Psoas muscle (tissue), 8 donors: ENCODE measurements at places on chromosomes 13 and 19.
A peak's percentile ranks its signal among the peaks of the same experiment; 100 is the strongest.

GRCh38 chr19:32566246-32566830 lies 14.7 kb upstream of the PDCD5 start:
- DNase-seq, result no peak

DNA sequence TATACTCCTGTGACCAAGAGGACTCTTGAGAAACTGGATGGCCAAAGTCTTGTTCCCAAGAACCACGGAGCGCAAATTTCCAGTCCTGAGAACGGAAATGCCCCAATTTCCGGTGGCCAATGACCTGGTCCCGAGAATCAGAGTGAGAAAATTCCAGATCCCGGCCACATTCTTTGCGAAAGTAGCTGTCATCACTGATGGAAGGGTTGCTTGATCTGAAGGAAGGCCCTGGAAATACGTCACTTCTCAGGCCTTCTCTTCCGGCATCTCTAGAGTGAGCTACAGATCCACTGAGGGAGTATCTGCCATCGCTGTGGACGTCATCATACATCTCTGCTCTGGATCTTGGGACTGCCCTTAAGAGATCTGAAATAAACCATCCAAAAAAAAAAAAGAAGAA lies 7.5 kb downstream of the SUGP2 start:
- no peak for DNase-seq

DNA sequence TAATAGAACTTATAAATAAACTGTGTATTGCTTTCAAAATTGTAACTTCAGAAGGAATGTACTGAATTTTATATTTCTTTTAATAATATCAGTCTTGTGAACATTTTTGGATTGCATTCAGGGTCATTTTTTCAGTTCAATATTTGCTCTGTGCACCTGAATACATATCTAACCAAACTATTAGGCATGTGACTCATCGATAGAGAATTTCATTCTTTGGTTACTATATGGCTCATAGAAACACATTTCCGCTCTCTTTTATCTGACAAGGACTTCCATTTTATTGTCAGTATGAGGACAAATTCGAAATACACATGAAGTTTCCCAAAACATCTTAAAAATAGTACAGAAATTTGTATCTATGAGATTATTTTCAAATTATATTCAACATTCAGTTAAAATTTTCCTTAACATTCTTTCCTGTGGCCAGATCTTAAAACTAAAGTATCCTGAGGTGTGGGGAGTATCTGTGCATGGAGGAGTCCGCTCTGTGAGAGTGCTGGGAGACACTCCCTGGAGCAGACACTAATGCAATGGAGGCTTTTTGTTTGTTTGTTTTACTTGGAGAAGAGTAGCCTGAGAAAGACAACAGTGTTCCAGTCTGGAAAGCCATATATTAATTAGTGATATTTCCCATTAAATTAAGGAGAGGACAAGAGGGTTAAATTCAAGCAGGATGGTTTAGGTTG lies 483.6 kb downstream of the PCDH20 start:
- DNase-seq, result no peak

GRCh38 chr13:26946684-26947343 lies 186.2 kb upstream of the GPR12 start:
- DNase-seq, result no peak

DNA sequence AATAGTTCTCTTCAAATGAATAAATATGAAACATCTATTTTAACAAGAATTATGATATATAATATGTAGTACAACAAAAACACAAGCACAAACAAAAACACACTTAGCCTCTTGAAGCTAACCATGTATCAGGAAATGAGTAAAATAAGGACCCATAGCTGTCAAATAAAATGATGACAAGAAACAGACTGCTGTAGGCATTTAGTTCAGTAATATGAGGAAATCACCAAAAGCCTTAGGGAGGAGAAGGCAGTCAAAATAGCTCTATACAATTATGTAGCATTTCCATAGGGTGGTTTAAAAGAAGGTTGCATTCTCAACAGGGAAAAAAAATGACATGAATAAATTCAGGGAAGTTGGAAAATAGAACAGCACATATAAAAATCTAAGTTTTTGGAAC lies 163.4 kb downstream of the PCDH20 start:
- no peak for DNase-seq

GRCh38 chr13:21898459-21898858 lies 227.6 kb downstream of the FGF9 start:
- DNase-seq, result no peak

GRCh38 chr19:2446381-2446780 lies 10.4 kb downstream of the LMNB2 start:
- DNase-seq, result peak; percentile 96

DNA sequence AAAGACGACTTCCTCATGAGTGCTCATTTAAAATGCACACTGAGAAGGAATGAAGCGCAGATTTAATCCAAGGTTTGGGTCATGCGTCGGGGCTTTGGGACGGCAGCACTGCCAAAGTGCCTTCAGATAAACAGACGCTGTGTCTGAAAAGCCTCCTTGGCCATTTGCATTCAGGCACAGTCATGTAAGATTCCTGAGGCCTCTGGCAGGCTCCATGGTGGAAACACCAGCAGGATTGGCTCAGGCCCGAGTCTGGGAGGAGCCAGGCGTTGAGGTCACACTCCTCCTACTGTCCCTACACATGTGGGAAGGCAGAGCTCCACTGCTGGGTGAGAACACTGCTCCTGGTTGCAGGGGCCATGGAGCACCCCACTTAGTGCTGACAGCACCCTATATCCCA lies 113.3 kb upstream of the KL start:
- peak; percentile 81 for DNase-seq

DNA sequence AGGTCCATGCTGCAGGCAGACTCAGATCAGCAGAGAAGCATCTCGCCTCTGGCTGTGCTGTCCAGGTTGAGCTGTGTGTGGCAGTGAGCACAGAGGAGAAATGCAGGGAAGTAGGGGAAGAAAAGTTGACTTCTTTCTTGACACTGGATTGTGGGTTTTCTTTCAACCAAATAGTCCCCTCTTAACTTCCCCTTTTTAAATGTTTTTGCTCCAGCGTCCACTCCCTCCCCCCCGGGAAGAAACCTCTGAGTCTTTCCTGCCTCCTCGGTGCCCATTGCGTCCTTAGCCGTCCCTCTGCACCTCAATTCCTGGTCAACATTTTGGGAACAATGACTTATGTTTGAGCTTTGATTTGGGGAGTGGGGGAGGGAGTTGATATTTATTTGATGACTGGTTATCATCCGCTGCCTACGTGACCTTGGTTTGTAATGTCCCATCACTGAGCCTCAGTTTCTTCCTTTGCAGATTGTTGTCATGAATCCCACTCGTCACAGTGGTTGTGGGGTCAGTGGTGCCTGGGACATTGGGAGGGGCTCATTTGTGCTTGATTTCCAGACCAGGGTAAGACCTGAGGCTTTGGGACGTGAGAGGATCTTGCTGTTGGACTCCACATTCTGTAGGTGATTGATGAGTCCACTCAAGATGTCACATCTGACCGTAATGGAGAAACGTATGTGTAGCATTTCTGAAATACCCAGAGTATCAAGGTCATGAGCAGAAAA lies at the start of gene LILRB2:
Gene LILRB2, minus strand, starts transcription at position 104 of the 722 bp plus-strand sequence. CDS start 614 bp downstream, outside the sequence.
- DNase-seq, result no peak

DNA sequence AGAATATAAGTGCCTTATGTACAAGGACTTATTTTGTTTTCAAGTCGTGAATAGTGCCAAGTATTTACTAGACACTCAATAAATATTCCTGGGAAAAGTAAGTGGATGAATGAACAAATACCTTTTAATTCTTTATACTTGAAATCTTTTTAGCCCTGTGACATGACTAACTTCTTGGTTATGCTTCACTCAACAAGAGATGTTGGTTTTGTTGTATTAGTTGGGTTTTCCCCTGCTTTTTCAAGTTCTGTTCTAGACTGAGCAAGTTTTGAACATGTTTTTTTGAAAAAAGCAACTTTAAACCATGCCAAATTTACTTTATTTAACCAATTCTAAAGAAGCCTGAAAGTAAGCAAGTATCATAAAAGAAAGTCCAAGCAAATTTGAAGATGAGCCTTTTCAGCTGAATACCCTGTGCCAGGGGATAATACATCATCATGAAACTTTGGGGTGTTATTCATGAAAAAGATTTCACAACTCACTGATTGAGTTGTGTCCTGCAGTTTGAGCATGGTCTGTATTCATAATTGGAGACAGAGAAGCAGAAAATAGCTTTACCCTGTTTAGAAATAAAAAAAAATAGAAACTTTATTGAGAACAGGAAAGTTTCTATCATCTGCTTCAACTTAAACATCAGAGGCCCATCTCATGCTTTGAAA lies 11.1 kb downstream of the LMO7 start:
- DNase-seq, result no peak

- DNase-seq, result no peak
These were observed 68.6 kb downstream of the FOXO1 start for GRCh38 chr13:40597735-40598365.

DNA sequence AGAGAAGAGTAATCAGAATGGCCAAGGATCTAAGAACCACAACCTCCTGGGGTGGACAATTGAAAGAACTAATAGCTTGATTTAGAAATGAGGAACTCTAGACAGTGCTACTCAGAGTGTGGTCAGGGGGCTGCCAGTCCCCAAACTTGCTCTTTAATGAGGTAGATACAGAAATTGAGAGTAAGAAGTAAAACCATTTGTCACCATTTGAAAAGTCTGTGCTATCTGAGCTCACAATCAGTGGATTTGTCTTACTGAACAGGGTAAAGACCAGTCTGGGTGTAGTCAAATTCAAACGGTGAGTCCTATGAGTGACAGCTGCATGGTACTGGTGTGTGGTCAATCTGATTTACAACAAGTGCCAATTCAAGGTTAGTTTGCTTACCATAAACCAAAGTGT lies 118.9 kb downstream of the KL start:
- no peak for DNase-seq
